ENCODE measurements at places on chromosomes 4 and X.

DNA sequence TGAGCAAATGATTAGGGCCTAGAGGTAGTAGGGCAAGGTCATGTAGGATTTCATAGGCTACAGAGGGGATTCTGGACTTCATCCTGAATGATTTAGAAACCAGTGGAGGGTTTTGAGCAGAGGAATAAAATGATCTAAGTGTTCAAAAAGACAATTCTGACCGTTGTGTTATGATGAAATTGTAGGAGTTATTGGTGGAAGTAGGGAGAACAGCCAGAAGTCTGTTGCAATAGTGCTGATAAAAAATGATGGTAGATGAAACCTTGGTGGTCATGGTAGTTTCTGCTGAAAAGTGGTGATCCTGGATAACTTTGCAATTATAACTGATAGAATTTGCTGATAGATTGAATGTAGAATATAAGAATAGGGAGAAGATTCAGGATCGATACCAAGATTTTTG, 60.2 kb downstream of the MID1IP1 start:
- DNase-seq = no peak

GRCh38 chr4:81030061-81030980, at the start of gene BMP3:
Gene BMP3, plus strand, starts transcription at chr4:81030708. Its CDS starts 577 bp downstream, at chr4:81031285.
- DNase-seq = no peak

- DNase-seq = no peak
Measured at GRCh38 chrX:56788229-56788628, 59.2 kb downstream of the NBDY start.

- no peak for DNase-seq
Measured at GRCh38 chr4:32440391-32440790, 1720.2 kb downstream of the PCDH7 start.

DNA sequence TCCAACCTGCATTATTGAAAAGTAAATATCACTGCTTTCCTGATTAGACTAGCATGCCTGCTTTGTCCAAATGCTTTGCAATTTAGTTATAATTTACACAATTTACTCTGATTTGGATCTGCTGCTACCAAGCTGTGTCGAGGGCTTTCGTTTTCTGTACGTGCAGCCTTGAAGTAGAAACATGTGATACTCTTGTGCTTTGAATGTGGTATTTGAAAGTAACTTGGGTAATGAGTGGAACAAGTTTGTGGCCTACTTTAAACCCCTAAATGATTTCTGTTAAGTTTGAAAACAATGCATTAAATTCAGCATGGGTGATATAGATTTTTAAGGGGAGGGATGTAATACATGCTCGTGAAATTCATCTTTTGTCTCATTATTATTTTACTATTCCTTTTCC, 240.7 kb downstream of the IQCM start:
- DNase-seq = no peak

DNA sequence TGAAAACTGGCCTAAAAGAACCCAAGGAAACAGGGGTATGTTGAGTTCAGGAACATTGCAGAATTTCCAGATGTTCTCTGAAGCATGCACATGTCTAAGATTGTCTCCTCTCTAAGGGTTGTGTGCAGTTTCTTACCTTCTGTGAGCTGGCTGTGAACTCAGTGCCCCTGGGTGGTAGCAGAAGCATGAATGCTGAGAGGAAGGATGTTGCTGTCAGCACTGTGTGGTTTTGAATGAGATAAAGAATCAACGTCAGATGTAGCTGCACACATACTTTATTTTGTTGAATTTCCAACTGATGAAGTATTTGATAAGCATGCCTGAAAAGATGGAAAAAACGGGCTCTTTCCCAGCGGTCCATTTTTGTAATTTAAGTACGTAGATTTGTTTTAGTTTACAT, 23.8 kb upstream of the CD38 start:
- DNase-seq = peak; percentile 57

- no peak for DNase-seq
Measured at GRCh38 chrX:108795240-108795639, 58.9 kb upstream of the IRS4 start.

- no peak for DNase-seq
Measured at GRCh38 chr4:184143770-184144564, 73.7 kb downstream of the ENPP6 start.

GRCh38 chr4:58175024-58175423, 1064.8 kb upstream of the IGFBP7 start:
- no peak for DNase-seq

DNA sequence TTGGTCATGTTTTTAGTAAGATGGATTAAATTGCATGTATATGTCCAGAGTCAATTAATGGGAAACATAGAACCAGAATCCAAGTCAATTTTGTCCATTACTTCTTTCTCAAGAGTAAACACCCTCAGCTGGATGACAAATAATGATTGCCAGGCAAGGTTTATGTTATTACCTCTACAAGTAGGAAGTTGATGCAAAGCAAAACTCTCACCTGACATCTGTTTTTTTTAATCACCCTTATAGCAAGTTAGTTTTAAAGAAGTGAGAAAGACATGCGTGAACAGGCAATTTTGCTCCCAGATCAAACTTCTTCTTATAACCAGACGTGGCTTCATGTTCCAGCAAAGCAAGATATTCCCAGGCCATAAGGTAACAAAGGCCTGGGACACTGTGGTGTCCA, 348.5 kb upstream of the FTHL17 start:
- DNase-seq = no peak

DNA sequence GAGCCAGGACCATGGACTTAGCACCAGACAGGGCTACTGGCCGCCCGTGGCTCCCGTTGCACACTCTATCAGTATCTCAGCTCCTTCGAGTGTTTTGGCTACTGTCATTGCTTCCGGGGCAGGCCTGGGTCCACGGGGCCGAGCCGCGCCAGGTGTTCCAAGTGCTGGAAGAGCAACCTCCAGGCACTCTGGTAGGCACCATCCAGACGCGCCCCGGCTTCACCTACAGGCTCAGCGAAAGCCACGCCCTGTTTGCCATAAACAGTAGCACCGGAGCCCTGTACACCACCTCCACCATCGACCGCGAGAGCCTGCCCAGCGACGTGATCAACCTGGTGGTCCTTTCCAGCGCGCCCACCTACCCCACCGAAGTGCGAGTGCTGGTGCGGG, 1.6 kb downstream of the FAT4 start:
- DNase-seq = no peak

- no peak for DNase-seq
Measured at GRCh38 chrX:78708262-78708661, 39.3 kb upstream of the LPAR4 start.

DNA sequence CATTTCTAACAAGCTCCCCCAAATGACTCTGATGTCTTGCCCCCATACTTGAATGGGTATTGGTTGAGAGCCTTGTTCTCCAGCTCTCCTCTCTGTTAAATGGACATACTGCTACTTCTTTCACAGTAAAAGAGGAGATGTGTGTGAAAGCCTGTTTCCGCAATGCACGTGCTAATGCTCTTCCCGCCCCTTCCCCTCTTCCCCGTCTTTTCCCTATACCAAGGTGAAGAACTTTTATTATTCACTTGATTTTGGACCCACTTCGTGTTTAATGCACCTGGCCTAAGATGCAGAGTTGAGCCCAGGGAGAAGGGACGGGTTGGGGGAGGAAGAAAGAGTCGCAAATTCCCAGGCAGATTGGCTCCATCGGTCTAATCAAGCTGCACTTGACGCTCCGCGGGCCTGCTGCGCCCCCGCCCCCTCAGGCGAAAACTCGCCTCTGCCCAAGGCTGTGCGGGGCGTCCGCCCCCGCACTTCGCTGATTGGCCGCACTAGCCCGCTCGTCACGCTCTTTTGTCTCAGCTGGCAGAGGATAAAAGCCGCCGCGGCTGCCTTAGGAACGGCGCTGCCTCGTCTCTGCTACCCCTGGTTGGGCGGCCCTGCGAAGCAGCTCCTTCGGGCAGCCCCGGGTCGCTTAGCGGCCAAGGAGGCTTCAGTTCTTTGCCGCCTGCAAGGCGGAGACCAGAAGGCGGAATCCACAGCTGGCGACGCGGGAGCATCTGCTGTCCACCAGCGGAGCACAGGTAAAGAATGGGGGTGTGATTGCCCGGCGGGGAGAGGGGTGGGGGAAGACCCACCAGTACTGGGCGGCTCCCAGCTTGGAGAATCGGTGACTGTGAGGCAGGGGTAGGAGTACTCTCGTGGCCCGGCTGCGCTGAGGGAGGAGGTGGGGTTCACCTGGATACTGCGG, at the start of gene ZCCHC12:
Gene ZCCHC12 (plus strand): TSS at position 562 of the 910 bp plus-strand sequence. CDS start 1,421 bp downstream, outside the sequence.
- DNase-seq = peak; percentile 13

GRCh38 chr4:83115656-83116285, 1.2 kb upstream of the PLAC8 start:
- no peak for DNase-seq

DNA sequence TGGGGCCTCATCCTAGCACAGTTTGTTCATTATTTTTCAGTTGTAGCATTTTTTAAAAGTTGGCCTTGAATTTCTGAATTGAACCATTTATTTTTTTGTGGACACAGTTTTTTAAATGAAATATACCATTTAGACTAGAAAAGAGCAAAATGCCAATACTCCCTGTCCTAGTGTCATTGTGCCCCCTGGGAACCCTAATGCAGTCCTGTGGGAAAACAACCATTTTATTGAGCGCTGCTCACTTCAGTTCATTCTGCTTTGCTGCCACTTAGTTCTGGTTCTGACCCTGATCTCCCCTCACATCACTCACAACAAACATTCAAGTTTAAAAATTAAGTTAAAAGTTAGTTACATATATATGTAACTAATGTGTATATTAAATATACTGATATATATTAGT, 5.4 kb downstream of the NFKB1 start:
- no peak for DNase-seq

GRCh38 chr4:140776556-140776955, 20.4 kb upstream of the TBC1D9 start:
- DNase-seq = no peak

- DNase-seq = no peak
Measured at GRCh38 chr4:85555206-85555605, 80.3 kb downstream of the ARHGAP24 start.

DNA sequence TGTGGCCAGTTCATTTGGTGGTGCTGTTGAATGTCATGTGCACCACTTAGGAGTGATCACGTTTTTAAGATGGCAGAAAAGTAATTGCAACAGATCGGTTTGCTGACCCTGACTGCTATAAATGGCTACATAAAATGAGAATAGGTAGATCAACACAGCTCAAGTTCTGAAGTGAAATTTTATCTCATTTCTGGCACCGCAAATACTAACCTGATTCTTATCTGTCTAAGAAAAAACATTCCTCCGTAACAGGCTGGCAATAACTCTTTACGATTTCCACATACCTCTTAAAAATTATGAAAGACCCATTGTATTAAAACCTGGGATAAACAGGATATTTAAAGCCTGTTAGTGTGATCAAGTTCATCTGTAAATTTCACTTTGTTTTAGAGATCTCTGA, 387.5 kb downstream of the PDGFC start:
- no peak for DNase-seq

DNA sequence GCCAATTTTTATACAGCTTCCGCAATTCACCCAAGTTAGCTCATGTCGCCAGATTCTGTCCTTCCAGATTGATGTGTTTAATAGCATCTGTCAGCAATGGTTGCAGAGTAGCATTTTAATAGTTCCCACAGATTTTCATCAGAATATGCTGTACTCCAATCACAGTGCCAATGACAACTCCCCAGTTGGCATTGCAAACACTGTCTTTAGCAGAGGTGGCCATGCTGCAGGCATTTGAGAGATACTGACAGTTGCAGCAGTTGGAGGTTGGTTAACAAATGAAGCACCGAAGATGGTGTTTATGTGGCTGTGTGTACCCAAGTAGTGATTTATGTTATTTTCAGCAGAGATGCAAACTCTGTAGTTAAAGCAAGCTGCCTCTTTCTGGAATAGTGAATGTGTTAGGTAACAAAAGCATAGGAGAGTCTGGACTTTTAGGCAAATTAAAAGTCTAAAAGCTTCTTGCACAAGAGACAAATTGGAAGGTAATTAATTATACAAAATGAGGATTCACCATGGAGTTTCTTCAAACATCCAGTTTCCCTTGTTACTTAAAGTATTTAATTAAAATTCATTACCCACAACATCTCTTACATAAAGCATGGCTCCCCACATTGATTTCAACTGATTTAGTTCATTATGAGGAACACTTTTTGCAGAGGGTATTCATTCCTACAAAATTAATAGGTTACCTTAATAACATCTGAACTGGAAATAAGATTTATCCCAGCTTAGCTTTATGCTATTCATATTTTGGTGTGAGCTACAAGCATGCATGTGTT, 65.2 kb downstream of the PARM1 start:
- DNase-seq = no peak

- DNase-seq = no peak
Measured at GRCh38 chrX:40439625-40440532, 140.9 kb upstream of the ATP6AP2 start.

DNA sequence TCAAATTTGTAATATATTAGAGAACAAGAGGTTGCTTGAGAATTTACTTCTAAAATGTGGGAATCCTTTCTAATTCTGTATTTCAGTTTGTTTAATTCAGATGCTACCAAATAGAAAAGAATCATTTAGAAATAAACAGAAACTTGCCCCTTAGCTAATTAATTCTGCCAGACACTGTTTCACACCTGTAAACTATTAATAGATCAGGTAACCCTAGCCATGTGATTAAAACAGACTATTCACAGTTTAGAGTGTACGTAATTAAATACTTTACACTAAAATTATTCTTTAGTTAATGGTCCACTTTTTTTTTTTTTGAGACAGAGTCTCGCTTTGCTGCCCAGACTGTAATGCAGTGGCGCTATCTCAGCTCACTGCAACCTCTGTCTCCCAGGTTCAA, 124.0 kb downstream of the PTPN13 start:
- no peak for DNase-seq

GRCh38 chr4:36256398-36256891, 12.1 kb upstream of the ARAP2 start:
- DNase-seq = no peak

GRCh38 chrX:73877687-73878086, 314.7 kb downstream of the CHIC1 start:
- no peak for DNase-seq

DNA sequence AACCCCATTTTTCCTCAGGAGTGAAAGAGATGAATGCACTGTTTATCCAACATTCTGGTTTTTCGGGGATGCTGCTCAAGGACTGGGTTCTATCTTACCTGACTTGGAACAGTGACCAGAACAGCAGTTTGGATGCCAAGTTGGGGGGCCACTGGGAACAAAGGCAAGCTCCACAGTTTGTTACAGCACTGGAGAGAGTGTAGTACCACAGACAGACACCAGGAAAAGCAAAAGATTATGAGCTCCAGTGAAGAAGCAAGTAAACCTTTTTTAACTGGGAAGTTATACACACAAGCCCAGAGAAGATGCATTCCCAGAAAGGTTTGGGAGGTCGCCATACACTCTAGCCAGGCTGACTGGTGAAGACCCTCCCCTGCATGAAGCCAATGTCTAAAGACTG, 13.6 kb downstream of the C4orf36 start:
- DNase-seq = no peak

- DNase-seq = no peak
Measured at GRCh38 chrX:56987741-56988140, 7.6 kb downstream of the SPIN3 start.

- DNase-seq = no peak
Measured at GRCh38 chr4:98516441-98517217, 141.8 kb downstream of the TSPAN5 start.
